ENCODE measurements at places on chromosomes 7 and 10.

- DNase-seq, result no peak
These were observed 239.7 kb downstream of the FANK1 start for GRCh38 chr10:126135941-126136595.

GRCh38 chr10:78955206-78955605 lies 113.6 kb upstream of the ZMIZ1 start:
- DNase-seq, result no peak

GRCh38 chr7:73977619-73978618 lies 50.1 kb upstream of the ELN start:
- DNase-seq, result peak; percentile 54

DNA sequence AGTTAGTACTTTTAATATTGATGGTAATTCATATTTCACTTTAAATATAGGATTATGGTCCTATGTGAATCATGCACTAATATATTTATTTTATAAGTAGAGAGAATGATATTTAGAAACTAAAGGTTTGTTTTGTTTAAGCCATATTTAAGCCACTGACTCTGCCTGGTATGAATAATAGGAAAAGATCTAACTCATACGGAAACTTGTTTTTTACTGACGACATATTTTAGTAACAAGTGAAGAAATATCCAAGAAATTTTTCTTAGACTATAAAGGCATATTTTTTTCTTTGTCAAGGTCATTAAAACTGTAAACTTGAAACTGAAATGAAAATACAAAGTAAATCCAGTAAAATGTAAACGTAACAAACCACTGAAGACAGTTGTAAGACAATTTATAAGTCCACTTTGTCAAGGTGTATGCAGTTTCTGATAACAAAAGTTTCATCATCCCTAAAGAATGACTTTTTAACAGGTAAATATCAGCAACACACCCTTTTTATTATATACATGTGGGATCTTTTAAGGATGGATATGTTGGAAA lies 147.1 kb downstream of the PHF14 start:
- DNase-seq, result no peak

- DNase-seq, result no peak
These were observed 63.5 kb downstream of the CALD1 start for GRCh38 chr7:134842886-134843430.

All from activated effector memory CD4-positive, alpha-beta T cell treated with anti-CD3 and anti-CD28 coated beads, Interleukin-2, amount 50 U/mL, for 16 hours (primary cell).